ENCODE measurements at places on chromosomes 2 and 18. TPM values are rescaled to one million over a fixed set of nuclear protein-coding genes. Genes with fewer than 3 reads are reported as not detected.

DNA sequence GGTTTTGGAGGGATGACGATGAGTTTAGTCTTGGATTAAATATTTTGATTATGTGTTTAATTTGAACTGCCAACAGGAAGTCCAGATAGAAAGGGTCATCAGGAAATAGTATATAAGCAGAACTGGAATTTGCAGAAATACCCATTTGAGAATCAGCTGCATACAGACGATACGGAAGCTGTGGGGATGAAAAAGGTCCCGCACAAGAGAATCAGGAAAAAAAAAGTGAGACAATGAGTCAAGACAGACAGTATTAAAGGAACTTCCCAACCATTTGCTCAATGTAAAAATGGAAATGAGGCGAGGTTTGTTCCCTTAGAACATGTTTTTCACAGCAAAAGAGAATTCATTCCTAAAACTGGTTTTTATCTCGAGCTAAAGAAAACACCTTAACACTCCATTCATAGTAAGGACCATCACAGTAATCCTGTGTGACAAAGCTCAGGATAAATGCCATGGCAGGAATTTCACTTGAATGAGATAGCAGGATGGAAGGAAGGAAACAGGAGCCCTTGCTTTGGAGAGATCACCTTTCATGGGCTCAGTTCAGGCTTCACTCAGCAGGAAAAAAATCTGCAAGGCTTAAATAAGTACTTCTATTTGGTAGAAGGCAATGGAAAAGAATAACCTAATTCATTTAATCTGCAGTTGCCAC lies 29.3 kb downstream of the BCL2 start:
- DNase-seq, result no peak

DNA sequence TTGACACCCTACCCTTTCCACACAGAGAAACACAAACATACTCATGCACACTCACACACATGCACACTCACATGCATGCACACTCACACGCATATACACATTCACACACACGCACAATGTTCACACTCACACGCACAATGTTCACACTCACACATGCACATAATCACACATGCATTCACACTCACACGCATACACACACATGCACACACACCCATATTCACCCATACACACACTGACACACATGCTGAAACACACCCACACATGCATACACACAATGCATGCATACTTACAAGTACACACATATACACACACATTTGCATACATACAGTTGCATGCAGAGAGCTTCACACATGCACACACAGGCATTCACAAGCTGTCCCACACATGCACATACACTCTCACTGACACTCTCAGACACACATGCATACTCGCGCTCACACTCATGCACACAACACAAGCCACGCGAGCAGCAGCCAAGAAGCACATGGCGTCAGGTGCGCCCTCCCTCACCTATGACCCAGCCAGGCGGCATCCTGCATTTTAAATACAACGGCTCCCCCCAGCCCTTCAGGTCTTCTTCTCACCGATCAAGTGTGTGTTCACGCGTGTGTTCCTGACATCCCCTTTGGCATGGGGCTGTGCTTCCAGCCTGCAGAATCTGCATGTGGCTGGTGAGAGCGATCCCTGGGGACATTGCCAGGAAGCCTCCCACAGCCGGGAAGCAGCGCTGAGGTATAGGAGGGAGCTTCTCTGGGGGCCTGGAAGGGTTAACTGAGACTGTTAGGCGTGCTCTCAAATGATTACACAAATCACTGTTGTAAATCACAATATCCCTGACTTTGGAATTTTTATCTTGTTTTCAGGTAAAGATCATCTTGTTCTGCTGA lies 195.1 kb downstream of the RTP5 start:
- no peak for DNase-seq

FSHR gene
- total RNA-seq, result not detected

GATA6 gene
- 4.3 TPM for total RNA-seq

DNA sequence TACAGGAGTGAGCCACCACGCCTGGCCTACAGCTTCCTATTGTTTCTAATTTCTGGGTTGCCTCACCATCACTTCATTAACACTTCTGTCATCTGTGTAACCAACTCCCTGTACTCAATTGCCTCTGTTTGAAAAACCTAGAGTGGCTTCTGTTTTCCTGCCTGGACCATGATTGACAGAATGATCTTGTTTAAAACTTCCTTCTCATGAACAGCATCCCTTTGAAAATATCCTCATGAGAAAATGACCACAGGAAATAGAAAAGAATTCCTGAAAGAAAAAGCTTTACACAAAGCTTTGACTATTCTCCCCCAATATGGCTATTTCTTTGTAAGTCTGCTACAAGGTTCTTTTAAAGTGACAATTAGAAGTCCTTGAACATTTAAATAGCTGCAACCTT lies 672.3 kb downstream of the ARHGAP15 start:
- no peak for DNase-seq

ANKRD53 gene
- total RNA-seq, result not detected

BOLL gene
- total RNA-seq, result not detected

DNA sequence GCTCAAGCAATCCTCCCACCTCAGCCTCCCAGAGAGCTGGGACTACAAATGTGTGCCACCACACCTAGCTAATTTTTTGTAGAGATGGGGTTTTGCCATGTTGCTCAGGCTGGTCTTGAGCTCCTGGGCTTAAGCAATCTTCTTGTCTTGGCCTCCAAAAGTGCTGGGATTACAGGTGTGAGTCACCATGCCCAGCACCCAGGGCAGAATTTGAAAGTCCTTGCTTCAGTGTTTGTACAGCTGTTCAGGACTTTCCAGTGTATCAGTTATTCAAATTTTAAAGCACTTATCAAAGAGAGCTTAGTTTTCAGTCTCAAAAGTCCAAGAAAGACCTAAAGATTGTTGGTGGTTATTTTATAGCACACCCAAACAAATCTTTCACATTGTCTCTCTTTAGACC lies 43.6 kb upstream of the VPS54 start:
- DNase-seq, result peak; percentile 47

DNA sequence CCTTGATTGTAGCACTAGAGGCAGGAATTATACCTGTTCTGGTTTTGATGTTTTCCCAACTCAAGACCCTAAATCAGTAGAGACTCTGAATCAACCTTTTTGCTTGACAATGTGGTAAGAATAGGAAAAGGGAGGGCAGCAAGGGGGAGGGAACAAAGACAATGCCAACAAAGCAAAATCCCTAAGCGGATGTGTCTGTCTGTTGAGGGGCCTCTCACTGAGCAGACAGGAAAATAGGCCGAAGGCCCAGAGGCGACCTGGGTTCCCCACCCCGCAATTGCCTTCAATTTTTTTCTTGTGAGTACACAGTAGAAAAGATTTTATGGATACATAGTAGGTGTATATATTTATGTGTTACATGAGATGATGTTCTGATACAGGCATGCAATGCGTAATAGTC lies 75.6 kb downstream of the MAP4K4 start:
- DNase-seq, result no peak

GRCh38 chr18:58268849-58269248 lies 224.8 kb downstream of the NEDD4L start:
- peak; percentile 62 for DNase-seq

DNA sequence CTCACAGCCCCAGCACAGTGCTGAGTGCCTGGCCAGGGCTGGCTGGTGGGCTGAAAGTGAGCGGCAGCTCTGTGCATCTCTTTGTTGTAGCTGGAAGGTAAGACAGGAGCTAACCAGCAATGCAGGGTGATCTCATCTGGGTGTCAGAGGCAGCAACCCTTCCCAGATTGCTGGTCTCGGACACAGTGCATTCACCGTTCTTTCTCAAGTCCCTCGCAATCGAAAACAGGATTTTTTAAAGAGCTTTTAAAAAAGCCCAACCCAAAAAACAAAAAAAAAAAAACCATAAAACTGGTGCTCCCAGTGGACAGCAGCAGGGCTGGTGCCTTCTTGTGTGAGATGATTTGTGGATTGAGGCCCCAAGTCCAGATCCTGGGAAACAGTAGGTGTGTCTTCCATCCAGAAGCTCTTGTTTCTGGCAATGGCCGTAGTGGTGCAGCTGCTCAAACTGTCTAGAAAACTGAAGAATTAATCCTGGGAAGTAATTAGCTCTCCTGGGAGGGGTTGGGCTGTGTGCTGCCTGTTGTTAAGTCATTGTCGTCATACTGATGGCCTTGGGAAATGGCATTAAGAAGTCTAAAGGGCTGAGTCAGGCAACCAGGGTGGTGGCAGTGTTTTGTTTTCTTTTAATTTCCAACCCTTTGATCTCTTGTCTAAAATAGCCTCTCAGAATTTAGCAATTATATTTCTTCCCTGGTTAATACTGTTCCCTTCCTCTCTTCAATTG lies 156.7 kb downstream of the KLHL29 start:
- DNase-seq, result peak; percentile 27

TMEFF2 gene
- 15.2 TPM for total RNA-seq

GPR39 gene
- total RNA-seq, result 4.7 TPM

DSG4 gene
- total RNA-seq, result not detected

GRB14 gene
- total RNA-seq, result 0.10 TPM

LYPD6B gene
- not detected for total RNA-seq

DNA sequence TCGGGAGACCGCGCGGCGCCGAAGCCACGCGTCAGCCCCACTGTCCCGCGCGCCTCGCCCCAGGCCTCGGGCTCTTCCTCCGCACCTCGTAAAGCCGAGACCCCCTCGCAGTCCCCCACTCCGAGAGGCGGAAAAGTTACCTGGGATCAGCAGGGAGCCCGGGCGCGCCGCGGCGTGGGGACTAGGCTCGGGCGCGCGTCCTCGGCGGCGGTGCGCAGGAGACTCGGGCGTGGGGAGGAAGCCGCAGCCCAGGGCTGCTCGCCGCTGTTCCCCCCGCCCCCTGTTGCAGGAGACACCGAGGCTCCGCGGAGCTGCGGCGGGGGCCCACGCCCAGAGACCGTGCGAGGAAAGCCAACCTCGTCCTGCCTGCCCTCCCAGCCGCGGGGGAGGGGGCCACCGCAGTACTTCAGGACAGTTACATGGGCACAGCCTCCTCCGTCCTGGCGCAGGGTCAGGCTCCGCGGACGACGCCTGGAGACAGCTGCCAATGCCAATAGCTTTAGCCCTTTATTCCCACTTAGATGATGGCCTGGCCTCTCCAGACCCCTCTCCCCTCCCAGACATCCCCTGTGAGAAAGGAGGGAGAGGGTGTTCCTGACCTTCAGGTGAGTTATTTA lies at the start of gene EPB41L3:
Gene EPB41L3, minus strand, starts transcription at position 225 of the 617 bp plus-strand sequence. CDS start 54,814 bp downstream, outside the sequence.
- DNase-seq, result no peak

SERPINB11 gene
- not detected for total RNA-seq

GRCh38 chr2:205733648-205734047 lies 51.3 kb downstream of the NRP2 start:
- no peak for DNase-seq

- DNase-seq, result peak; percentile 58
Observed at GRCh38 chr2:230714136-230714480, 1.5 kb downstream of the CAB39 start.

GRCh38 chr2:117855886-117856285 lies 41.4 kb downstream of the DDX18 start:
- no peak for DNase-seq

GRCh38 chr2:159793326-159793725 lies 4.7 kb downstream of the CD302 start:
- no peak for DNase-seq

AQP12B gene
- total RNA-seq, result not detected

CRYBA2 gene
- total RNA-seq, result not detected

DNA sequence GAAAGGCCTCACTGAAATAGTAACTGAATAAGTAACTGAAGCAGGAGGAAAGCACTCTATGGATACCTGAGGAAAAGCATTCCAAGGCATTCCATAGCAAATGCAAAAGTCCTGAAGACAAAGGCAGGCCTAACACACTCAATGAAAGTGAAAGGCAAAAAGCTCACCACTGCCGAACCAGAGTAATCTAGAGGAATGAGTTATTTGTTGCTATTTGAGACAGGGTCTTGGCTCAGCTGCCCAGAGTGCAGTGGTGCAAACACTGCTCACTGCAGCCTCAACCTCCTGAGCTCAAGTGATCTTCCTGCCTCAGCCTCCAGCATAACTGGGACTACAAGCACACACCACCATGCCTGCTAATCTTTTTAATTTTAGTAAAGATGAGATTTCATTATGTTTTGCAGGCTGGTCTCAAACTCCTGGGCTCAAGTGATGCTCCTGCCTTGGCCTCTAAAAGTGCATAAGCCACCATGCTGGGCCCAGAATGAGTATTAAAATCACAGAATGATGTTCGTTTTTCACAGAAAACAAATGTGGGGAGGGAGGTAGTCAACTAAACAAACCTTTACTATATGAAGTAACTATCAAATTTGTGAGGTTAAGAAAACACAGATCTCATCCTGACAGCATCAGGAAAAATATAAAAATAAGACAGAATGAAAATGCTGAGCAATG lies 17.9 kb downstream of the PIAS2 start:
- DNase-seq, result no peak

NAGK gene
- total RNA-seq, result 128 TPM

- peak; percentile 3 for DNase-seq
Observed at GRCh38 chr2:103959174-103960128, 894.5 kb upstream of the POU3F3 start.

IL37 gene
- not detected for total RNA-seq

DNA sequence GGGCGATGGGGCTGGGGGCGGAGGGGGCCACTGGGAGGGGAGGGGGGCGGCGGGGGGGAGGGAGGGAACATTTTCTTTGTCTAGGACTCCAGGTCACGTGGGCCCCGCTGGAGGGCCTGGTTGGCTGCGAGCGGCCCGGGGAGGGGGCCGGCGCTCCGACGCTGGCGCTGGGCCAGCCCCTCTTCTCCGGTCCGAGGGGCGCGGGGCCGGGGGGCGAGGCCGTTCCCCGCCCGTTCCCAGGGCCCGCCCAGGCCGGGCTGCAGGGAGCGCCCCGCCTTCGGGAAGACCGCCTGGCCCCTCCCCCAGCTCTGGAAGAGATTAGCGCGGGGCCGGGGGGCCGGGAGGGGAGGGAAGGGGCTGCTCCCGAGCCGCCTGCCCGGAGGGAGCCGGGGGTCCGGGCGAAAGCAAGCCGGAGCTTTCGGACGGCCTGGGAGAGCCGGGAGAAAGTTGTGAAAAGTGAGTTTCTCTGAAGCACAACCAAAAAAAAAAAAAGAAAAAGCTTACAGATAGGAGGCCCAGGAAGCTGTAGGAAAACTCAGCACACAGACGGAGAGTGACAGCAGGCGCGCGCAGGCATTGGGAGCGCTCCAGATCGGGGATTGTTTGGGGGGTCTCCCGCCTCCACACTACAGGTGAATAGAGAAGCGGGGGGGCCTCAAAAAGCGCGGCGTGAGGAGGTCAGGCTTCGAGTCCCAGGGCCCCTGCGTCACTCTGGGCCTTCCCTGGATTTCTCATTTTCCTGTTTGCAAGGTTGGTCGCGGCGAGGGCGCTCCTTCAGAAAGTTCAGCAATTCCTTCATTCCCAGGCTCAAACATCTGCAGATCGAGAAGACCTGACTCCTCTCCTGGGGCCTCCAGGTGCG lies 84.1 kb upstream of the POMC start:
- no peak for DNase-seq

GRCh38 chr18:41543815-41544214 lies 411.2 kb upstream of the PIK3C3 start:
- no peak for DNase-seq

GCKR gene
- total RNA-seq, result not detected

DNA sequence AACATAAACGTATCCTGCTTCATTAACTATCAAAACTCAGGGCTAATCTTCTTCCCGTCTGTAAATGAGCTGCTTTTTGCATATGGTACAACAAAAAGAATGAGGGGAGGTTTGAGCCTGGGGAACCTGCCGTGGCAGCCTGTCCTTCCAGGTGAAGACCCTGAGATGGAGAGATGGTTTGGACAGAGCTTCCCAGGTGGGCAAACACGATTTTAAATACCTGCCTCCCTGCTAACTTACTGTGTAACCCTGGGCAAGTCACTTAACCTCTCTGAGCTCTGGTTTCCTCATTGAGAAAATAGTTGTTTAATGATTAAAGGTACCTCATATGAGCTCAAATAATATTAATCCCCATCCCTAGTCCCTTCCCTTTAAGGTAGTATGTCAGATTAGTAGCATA lies 9.0 kb downstream of the EMX1 start:
- DNase-seq, result no peak

GRCh38 chr2:12333293-12333692 lies 383.4 kb upstream of the TRIB2 start:
- DNase-seq, result no peak
